ENCODE measurements at places on chromosomes 2 and 18.

- ATAC-seq = no peak
- H3K27me3 ChIP-seq = peaks cover 42% of the 10 kb centered on the region
- no peak overlapping the region for H3K27ac ChIP-seq
- no peaks in the 10 kb centered on the region for H3K36me3 ChIP-seq
Measured at GRCh38 chr2:232976666-232977437, 36.2 kb downstream of the NGEF start.

DNA sequence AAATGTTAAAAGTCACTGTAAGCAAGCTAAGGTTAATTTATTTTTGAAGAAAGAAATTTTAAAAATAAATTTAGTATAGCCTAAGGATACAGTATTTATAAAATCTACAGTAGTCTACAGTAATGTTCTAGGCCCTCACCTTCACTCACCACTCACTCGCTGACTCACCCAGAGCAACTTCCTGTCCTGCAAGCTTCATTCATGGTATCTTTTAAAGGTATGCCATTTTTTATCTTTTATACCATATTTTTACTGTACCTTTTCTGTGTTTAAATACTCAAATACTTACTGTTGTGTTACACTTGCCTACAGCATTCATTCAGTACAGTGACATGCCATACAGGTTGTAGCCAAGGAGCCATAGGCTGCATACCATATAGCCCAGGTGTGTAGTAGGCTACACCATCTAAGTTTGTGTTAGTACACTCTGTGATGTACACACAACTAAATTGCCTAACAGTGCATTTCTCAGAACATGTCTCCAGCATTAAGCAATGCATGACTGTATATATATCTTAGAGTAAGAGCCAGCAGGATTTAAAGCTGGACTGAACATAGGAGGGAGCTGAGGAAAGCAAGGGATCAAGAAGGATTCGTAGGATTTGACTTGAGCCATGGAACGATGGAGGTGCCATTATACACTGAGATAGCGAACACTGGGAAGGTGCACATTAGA, 83.1 kb upstream of the KLF7 start:
- ATAC-seq = no peak
- H3K4me1 ChIP-seq = no peaks in the 10 kb centered on the region
- H3K4me3 ChIP-seq = no peak overlapping the region
- H3K27me3 ChIP-seq = no peaks in the 10 kb centered on the region
- H3K36me3 ChIP-seq = no peaks in the 10 kb centered on the region

- no peak overlapping the region for H3K4me3 ChIP-seq
- no peak overlapping the region for H3K27ac ChIP-seq
- no peaks in the 10 kb centered on the region for H3K36me3 ChIP-seq
- ATAC-seq = no peak
Measured at GRCh38 chr2:219728991-219729487, 101.6 kb downstream of the SLC4A3 start.

GRCh38 chr2:58921676-58922075, 680.6 kb upstream of the FANCL start:
- no peak for ATAC-seq
- H3K27ac ChIP-seq = no peak overlapping the region
- H3K4me3 ChIP-seq = no peak overlapping the region
- H3K4me1 ChIP-seq = no peaks in the 10 kb centered on the region
- H3K36me3 ChIP-seq = no peaks in the 10 kb centered on the region
- H3K27me3 ChIP-seq = peaks cover 9% of the 10 kb centered on the region

- H3K27ac ChIP-seq = no peak overlapping the region
- H3K4me3 ChIP-seq = no peak overlapping the region
Measured at GRCh38 chr2:196431957-196432356, 207.6 kb upstream of the CCDC150 start.

DNA sequence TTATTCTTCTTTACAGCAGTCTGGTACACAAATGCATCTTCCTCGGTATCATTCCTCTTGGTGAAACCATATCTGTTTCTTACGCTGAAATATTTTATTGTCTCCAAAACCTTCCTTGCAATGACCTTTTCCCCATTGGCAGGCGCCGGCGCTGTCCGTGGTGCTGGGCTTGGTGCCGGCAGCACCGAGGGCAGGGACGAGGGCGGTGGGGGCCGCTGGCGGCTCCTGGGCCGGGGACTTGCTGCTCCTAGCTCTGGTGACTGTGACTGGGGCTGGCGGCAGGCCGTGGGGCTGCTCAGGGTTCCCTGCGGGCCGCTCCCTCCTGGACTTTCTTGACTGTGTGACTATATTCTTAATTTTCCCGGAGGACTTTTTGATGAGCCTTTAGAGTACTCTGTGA, 72.5 kb downstream of the GPR39 start:
- H3K4me3 ChIP-seq = no peak overlapping the region
- ATAC-seq = no peak
- no peaks in the 10 kb centered on the region for H3K4me1 ChIP-seq
- no peak overlapping the region for H3K27ac ChIP-seq

GRCh38 chr18:13464432-13465123, 246.0 kb downstream of the LDLRAD4 start:
- H3K36me3 ChIP-seq = peaks cover 25% of the 10 kb centered on the region
- peak overlapping the region; percentile 93 for H3K27ac ChIP-seq
- H3K4me3 ChIP-seq = peak overlapping the region; percentile 95
- peak; percentile 92 for ATAC-seq
- peaks cover 46% of the 10 kb centered on the region for H3K4me1 ChIP-seq

DNA sequence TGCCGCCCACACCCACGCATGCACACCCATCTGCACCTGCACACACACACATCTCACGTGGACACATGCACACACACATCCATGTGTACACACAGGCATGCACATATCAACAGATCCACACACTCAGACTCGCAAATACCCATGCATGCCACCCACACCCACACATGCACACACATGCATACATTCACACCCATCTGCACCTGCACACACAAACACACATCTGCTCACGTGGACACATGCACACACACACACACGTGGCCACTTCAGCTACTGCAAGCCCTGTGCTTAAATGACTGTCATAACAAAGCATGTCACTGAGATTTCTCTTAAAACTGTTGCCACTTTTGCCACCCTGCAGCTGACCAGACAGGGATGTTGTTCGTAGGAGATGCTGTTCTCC, 186.6 kb downstream of the SNTG2 start:
- no peak overlapping the region for H3K4me3 ChIP-seq
- no peak overlapping the region for H3K27ac ChIP-seq
- H3K4me1 ChIP-seq = no peaks in the 10 kb centered on the region
- peaks cover 8% of the 10 kb centered on the region for H3K27me3 ChIP-seq

- no peak for ATAC-seq
- H3K27me3 ChIP-seq = no peaks in the 10 kb centered on the region
- H3K36me3 ChIP-seq = no peaks in the 10 kb centered on the region
- no peaks in the 10 kb centered on the region for H3K4me1 ChIP-seq
- H3K4me3 ChIP-seq = no peak overlapping the region
Measured at GRCh38 chr2:154193246-154193645, 321.5 kb downstream of the GALNT13 start.

- no peak overlapping the region for H3K4me3 ChIP-seq
- no peak overlapping the region for H3K27ac ChIP-seq
- peaks cover 6% of the 10 kb centered on the region for H3K4me1 ChIP-seq
- peaks cover 23% of the 10 kb centered on the region for H3K27me3 ChIP-seq
- ATAC-seq = no peak
Measured at GRCh38 chr2:148577845-148578492, 66.6 kb upstream of the EPC2 start.

- H3K4me3 ChIP-seq = peak within 1 kb of the TSS; percentile 91
- H3K27me3 ChIP-seq = no peaks in the 10 kb centered on the region
Measured at GRCh38 chr18:22933206-22933965, at the start of gene RBBP8. TSS of gene RBBP8 (plus strand) at chr18:22933328. CDS start at chr18:22936852, 3,524 bp downstream.

DNA sequence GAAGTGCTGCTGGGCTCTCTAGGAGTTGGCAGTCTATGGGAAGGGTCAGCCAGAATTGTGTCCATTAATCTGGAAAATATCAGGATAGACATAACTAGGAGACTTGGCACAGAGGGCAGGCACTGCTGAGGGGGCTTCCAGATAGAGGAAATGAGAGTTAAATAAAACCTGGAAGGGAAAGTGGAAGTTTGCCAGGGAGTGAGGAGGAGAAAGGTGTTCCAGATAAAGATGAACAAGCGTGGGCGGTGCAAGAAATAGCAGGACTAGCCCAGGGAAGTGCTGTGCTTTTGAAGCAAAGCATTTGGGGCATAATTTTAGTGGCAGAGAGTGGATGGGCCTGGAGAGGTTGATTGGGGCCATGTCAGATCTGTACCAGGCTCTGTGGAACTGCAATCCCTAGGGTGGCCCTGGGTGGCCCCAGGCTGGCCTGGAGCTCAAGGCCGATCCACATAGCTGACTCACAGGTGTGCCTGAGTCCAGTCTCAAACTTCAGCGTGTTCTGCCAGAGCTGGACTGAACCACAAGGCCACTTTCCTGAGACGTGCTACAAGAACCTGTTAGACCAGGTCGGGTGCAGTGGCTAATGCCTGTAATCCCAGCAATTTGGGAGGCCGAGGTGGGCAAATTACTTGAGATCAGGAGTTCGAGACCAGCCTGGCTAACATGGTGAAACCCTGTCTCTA, 26.9 kb downstream of the GALM start:
- H3K4me1 ChIP-seq = peaks cover 17% of the 10 kb centered on the region

GRCh38 chr2:117775703-117776219, 38.7 kb upstream of the DDX18 start:
- H3K27me3 ChIP-seq = peaks cover 23% of the 10 kb centered on the region
- ATAC-seq = no peak
- H3K4me1 ChIP-seq = no peaks in the 10 kb centered on the region
- no peak overlapping the region for H3K27ac ChIP-seq
- no peaks in the 10 kb centered on the region for H3K36me3 ChIP-seq

DNA sequence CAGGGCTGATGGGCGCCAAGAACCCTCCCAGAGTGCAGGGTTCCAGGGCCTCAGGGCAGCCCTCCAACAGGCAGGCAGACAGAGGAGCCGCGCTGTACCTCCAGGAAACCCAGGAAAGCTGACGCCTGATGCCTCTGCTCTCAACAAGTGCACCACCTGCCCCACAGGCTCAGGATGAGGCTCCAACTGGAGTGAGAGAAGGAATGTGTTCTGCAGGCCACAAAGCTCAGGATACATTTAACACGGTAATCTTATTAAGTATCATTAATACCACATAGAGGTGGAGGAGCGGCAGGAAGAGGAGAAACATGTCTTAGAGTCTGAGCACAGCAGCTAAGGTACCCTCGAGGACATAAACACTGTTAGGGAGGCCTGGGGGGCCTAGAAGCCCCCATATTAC, 155.9 kb upstream of the CAPN13 start:
- ATAC-seq = no peak
- no peak overlapping the region for H3K4me3 ChIP-seq
- no peak overlapping the region for H3K27ac ChIP-seq
- H3K4me1 ChIP-seq = peaks cover 10% of the 10 kb centered on the region
- no peaks in the 10 kb centered on the region for H3K27me3 ChIP-seq

- H3K4me3 ChIP-seq = no peak overlapping the region
- no peak overlapping the region for H3K27ac ChIP-seq
- ATAC-seq = peak; percentile 18
- no peaks in the 10 kb centered on the region for H3K27me3 ChIP-seq
- peaks cover 16% of the 10 kb centered on the region for H3K36me3 ChIP-seq
Measured at GRCh38 chr18:48902023-48902855, 48.5 kb downstream of the SMAD7 start.

DNA sequence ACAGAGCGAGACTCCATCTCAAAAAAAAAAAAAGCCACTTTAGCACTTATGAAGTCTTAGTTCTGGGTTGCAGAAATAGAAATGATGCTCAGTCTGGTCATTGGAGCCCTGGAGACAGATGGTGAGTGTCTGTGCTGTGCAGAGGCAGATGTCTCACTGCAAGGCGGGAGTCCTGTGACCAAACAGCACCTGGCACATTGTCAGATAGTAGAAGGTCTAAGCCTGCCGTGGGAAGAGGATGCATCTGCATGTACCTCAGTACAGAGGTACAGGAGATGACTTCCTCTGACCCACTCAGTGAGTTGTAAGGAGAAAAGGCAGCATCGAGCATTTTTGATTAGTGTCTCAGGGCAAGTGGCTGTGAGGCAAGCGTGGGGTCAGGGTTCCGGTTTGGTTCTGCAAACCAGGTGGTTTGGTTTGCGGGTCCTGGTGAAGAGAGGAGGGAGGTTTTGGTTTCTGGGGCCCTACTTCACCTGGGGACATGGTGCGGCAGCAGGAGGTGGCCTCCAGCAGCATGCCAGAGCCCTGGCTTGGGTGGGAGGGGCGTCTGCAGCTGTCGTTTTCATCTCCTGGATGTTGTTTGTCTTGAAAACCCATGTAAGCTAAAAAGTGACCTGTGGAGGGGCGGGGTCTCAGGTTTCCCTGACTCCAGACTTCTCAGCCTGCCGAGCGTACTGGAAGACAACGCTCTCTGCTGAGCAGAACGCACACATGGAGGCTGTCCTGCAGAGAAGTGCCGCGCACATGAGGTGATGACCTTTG, 3.8 kb downstream of the RBFA start:
- no peak overlapping the region for H3K4me3 ChIP-seq
- H3K27ac ChIP-seq = no peak overlapping the region
- H3K36me3 ChIP-seq = peaks cover 56% of the 10 kb centered on the region
- no peak for ATAC-seq
- H3K4me1 ChIP-seq = peaks cover 25% of the 10 kb centered on the region
- H3K27me3 ChIP-seq = no peaks in the 10 kb centered on the region

- peak overlapping the region; percentile 90 for H3K27ac ChIP-seq
- peaks cover 33% of the 10 kb centered on the region for H3K4me1 ChIP-seq
- H3K27me3 ChIP-seq = no peaks in the 10 kb centered on the region
- ATAC-seq = no peak
- peaks cover 18% of the 10 kb centered on the region for H3K36me3 ChIP-seq
- H3K4me3 ChIP-seq = peak overlapping the region; percentile 95
Measured at GRCh38 chr2:199910338-199911051, 598 bp upstream of the C2orf69 start.

- no peak overlapping the region for H3K27ac ChIP-seq
- no peak overlapping the region for H3K4me3 ChIP-seq
- H3K27me3 ChIP-seq = no peaks in the 10 kb centered on the region
- no peak for ATAC-seq
Measured at GRCh38 chr18:48937869-48938750, 12.7 kb downstream of the SMAD7 start.

GRCh38 chr2:204018717-204019116, 82.2 kb downstream of the ICOS start:
- H3K27ac ChIP-seq = no peak overlapping the region
- H3K4me3 ChIP-seq = no peak overlapping the region
- H3K36me3 ChIP-seq = no peaks in the 10 kb centered on the region
- no peaks in the 10 kb centered on the region for H3K4me1 ChIP-seq
- no peak for ATAC-seq

DNA sequence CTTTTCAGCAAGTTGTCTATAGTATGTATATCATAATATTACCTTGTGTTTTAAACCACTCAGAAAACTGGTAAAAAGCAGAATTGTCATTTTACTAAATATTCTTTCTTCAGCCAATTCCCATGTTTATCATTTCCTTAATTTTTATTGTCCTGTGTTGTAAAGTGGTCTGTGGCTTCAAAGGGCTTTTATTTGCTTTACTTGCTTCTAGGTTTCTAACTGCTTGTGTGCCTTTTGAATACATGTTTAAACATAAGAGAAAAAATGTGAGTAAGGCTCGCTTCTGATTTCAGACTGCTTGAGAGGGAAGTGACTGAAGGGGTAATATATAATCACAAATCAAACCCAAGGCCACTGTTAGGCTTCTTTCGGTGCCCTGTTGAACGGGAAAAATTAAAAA, 407.5 kb upstream of the NRP2 start:
- no peaks in the 10 kb centered on the region for H3K27me3 ChIP-seq
- no peak overlapping the region for H3K4me3 ChIP-seq
- H3K27ac ChIP-seq = no peak overlapping the region
- no peaks in the 10 kb centered on the region for H3K36me3 ChIP-seq
- ATAC-seq = no peak
- H3K4me1 ChIP-seq = no peaks in the 10 kb centered on the region

- no peak overlapping the region for H3K4me3 ChIP-seq
- peaks cover 22% of the 10 kb centered on the region for H3K4me1 ChIP-seq
- peaks cover 16% of the 10 kb centered on the region for H3K36me3 ChIP-seq
- H3K27me3 ChIP-seq = no peaks in the 10 kb centered on the region
- H3K27ac ChIP-seq = no peak overlapping the region
- ATAC-seq = no peak
Measured at GRCh38 chr2:144211826-144212225, 308.1 kb downstream of the ZEB2 start.

Data from stimulated activated memory B cell treated with anti-CD40 and anti-IgM and Interleukin-4, amounts not matched to agents 10 μg/mL and 1 μg/mL and 100 μg/mL, for 72 hours (primary cell).